Stimulated activated CD8-positive, alpha-beta memory T cell treated with anti-CD3 and anti-CD28 coated beads, Interleukin-15, amount 100 ng/mL, for 24 hours (primary cell): ENCODE measurements at places on chromosomes 7 and 10.

DNA sequence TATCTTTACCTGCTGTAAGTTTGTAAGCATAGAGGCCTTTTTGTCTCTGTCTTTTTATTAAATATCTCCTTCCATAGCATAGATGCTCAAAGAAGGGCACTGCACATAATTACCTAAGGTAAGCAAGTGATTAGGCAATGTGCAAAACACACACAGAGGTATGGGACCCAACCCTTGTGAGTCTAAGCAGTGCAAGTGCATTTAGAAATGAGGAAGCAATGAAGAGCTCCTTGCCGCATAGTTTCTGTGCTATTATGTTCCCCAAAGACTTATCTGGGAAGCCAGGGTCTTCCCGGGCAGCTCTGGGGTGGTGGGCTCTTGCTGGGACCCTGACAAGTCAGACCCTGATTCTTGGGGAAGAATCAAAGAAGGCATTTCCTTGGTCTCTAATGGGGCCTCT is 13.5 kb upstream of the MGAM2 start:
- DNase-seq, result no peak

DNA sequence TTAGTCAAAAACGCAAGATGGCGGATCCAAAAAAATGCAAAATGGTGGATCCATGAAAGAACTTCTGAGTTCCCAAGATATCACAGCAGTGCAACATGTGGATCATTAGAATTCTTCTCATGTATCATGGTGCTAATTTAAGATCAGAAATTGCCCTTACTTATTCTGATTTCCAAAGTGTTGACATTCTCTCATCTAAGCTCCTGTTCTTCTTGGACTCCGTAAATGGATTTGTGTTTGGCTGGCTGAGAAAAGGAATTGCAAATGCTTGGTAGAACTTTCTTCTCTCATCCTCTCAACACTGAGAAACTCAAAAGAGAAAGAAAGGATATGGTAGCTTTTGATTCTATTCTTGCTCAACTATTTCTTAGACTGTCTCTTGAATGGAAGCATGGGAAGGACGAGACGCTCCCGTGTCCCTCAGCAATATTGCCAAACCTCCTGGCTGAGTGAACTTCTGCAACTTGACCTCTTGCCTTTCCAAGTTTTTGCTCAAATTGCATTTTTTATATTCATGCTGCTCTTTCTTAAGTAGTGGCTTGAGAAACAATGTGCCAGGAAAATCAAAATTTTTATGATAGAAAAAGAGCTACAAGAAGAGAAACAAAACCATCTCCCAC is 44.7 kb downstream of the FRMD4A start:
- DNase-seq, result no peak

DNA sequence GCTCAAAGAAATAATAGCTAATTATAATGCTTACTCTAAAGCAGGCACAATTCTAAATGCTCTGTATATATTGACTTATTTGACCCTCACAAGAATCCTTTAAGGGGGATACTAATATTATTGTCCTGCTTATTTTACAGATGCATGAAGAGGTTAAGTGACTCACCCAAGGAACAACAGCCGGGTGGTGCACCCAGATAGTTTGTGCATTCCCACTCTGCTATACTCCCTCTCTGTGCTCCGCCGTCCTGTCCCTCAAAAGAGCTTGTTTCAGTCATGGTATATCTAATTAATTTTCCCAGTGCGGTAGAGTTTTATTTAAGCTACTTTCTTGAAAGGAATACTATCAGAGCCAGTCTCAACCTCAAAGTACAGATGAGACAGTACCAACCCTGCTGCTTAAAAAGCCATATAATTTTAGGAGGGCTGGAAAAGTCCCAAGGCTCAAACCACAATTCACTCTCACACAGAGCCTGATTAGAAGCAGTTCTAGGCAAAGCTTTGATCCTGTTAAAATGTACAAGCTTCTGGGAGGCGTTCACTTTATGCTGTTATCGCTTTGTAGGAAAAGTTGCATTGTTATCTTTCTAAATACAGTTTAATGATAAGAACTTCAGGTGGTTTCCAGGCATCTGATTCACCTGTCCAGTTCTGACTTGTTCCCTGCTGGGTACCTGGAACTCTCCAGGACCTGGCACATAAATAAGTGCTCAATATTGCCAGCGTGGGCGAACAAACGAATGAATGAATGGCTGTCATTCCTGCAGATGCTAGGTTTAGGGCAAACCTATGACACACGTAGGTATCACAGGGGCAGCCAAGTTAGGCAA is 261.5 kb upstream of the KLF14 start:
- DNase-seq, result no peak

DNA sequence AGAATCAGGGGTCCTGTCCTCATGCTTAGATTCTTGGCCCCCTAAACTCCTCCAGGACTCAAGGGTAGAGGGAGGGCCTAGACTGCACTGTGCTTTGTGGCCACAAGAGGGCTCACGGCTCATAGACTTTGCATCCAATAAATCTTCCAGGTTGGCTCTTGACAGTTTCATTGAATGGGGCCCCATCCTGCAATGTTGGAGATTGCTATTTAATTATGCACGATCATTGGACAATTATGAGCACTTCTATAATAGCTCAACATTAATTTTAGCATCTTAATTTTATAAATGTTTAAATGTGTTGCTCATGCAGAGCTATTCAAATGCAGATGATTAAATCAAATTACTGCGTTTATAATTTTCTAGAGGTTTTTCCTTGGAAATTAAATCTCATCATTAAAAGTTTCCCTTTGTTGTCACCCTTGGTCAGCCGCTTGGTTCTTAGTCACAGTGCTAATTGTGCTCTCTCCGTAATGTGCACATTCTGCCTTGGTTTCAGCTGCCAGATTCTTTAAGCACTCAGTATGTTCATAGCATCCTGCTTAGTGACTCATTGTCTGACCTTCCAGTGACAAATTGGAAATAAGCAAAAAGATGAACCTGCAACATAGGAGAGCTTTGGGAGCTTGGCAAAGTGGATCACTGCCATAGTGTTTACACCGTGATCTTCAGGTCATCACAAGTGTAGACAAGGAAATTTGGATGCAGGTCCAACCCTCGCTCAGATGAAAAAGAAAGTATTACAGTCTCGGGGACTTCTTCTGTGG is 33.4 kb upstream of the PLPP4 start:
- no peak for DNase-seq

DNA sequence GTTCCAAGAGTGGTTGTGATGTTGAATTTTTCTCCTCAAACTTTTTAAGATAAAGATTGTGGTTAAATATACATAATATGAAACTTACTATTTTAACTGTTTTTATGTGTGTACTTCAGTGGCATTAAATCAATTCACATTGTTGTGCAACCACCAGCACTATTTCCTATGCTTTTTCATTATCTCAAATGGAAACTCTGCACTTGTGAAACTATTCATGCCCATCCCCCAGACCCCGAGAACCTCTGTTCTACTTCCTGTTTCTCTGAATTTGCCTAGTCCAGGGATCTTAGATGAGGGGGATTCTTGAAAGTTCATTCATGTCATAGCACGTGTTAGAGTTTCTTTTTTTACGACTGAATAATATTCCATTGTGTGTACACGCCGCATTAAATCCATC is 67.0 kb downstream of the WDR37 start:
- DNase-seq, result no peak

DNA sequence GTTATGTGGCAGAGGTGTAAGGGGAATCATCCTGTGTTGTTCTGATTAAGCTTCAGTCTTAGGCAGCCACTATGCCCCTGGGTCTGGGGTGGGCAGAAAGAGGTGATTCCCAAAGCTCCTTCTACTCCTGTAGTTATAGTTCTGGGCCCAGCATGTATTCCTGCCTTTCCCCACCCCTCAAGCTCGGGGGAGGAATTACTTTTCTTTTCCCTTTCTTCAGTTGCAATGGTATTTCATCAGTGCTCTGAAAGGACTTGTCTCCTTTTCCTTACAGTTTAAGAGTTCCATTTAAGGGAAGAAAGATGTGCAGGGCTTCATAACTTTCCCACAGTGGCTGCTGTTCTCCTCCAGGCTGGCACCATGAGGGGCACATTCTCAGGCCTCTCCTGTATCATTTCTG is 94.2 kb downstream of the MTPAP start:
- DNase-seq, result no peak

DNA sequence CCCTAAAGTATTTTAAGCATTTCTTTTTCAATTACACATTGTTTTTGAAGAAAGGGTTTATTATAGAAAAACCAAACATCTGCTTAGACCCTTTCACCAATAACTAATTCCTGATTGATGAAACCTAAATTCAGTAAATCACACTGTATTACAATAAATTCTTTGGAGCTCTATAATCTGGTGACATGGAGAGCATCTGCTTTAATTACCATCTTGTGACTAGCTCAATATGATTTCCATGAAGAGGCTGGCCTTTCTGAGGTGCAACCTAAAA is 9.7 kb downstream of the HYCC1 start:
- no peak for DNase-seq

DNA sequence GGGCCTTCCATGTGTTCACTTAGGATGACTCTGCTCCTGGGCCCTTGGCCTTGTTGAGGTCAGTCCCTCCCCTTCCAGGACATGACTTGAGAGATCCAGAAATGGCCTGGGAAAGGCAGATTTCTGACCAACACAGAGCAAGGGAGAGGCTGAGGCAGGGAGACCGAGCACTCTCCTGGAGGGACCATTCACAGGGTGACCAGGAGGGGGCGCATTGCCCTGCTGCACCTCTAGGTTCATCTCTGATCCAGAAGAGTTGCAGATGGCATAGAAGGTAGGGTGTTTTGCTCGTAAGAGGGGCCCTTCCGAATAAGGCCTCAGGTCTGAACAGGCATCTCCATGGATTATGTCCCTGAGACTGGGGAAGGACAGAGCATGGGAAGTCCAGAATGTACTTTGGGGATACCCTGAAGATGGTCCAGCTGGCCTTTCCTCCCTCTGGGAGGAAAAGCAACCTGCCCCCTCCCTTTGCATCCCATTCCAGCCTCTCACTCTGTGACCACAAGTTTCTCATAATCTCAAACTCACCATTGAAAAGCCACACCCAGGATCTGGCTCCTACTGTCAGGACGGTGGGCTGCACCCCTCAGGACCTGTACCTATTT is 6.6 kb downstream of the DMBT1 start:
- DNase-seq, result no peak

DNA sequence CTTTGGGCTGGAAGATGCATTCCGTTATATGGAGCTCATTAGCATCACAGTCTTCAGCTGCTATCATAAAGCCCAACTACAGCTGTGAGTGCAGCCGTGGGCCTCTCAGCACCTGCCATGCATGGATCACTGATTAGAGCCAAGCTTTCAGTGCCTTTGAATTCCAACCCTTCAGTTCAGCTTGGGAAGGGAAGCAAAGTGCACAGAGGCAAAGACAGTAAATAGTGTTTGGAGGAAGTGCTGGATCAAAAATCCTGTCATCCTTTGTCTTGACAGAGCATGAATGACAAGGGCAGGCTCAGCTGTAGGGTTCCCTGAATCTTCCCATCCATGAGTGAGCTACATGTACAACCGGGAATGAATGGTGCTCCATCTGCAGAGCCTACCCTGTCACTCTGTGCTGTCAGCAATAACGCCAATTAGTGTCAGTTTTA is 153.7 kb downstream of the DNAJB9 start:
- no peak for DNase-seq

DNA sequence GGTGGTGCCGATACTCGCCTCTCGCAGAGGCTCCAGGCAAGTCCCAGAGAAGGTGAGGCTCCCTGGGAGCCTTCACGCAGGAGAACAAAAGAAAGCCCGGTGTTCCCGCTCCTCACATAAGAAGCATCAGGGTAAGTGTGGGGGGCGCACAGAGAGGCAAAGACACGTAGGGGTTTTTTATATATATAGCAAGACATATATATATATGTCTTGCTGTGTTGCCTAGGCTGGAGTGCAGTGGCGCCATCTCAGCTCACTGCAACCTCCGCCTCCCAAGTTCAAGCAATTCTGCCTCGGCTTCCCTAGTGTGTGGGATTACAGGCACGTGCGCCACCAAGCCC is 61.3 kb downstream of the PDIA4 start:
- DNase-seq, result no peak

- DNase-seq, result no peak
Observed at GRCh38 chr7:112092306-112092705, 113.9 kb downstream of the DOCK4 start.
